Left lung (tissue), 14 donors: ENCODE measurements at places on chromosomes 1 and 21. TPM values are rescaled to one million over a fixed set of nuclear protein-coding genes. Genes with fewer than 3 reads are reported as not detected.

Gene FLG2
- not detected for total RNA-seq

Gene AADACL3
- total RNA-seq: not detected

Gene DRAXIN
- total RNA-seq: 0.61 TPM

Gene PRAMEF6
- not detected for total RNA-seq

Gene NUDT4B
- total RNA-seq: 2.5 TPM

Gene GJA9
- total RNA-seq: not detected

Gene HAPLN2
- total RNA-seq: 0.18 TPM

Gene SPATA1
- total RNA-seq: 1.9 TPM

Gene CYP4A11
- not detected for total RNA-seq

Gene AQP10
- 0.34 TPM for total RNA-seq

Gene METTL18
- 4.8 TPM for total RNA-seq

Gene GCSAML
- 0.32 TPM for total RNA-seq

Gene SFN
- total RNA-seq: 130 TPM

Gene PTAFR
- 19.4 TPM for total RNA-seq

Gene TMPRSS15
- not detected for total RNA-seq
